ENCODE measurements at places on chromosomes 11 and 22.

DNA sequence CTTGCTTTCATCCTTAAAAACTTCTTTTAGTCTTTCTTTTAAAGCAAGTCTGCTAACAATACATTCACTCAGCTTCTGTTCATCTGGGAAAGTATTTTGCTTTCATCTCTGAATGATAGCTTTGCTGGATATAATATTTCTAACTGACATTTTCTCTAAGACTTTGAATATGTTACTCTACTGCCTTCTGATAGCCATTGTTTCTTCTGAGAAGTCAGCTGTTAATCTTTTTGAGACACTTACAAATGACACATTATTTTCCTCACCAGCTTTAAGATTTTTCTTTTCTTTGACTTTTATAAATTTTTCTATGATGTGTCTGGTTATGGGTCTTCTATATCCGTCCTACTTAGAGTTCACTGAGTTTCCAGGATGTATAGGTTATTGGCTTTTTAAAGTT is 643.1 kb downstream of the KCNA4 start:
- no peak for DNase-seq

GRCh38 chr11:42674436-42674835 is 637.4 kb upstream of the API5 start:
- DNase-seq: no peak

GRCh38 chr11:134019500-134019899 is 49.4 kb upstream of the JAM3 start:
- no peak for DNase-seq

GRCh38 chr22:29914991-29915533 is 32.1 kb downstream of the MTMR3 start:
- DNase-seq: no peak

DNA sequence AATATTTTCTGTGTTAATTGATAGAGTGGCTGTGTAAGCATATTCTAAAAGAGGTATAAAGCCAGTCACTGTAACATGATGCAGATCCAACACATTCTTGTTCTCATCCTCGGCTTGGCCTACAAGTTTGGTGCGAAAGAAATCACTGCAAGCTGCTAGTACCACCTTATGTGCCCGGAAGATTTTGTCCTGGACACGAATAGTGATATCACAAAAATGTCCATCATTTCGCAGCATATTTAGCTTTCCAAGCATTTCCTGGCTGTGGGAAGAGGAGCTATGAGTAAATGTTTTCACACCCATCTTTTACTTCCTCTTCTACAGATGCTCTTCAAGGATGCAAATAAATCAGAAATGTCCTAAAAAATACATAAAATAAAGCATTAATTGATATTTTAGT is 53.1 kb downstream of the ZBTB44 start:
- DNase-seq: no peak

- no peak for DNase-seq
Observed at GRCh38 chr11:66676282-66676919, 1.3 kb downstream of the RBM4B start.

DNA sequence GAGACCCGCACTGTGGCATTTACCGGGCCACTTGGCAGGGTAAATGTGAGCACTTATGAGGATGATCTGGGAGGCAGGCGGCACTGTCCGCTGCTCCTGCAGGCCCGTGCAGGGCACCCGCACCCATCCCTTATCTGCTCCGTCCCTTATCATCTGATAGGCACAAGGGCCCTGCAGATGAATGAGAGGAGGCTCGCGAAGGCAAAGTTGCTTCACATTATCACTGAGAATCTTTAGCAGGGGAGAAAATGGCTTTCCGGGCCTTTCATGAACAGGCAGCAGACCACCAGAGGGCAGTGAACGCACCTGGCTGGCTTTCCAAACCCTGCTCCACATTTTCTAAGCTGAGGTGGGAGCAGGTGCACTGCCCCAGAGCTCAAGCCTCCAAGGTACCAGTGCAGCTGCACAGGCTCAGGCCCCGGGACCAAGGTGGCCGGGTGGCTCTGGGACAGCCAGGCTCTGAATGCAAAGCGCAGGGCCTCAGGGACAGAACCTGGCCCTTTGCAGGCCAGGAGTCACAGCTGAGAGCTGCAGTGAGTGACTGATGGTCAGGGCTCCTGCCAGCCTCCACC is 165.6 kb downstream of the SHANK2 start:
- DNase-seq: no peak
